ENCODE measurements at places on chromosomes 3 and 15.

- peak; percentile 63 for DNase-seq
Measured at GRCh38 chr3:23685541-23686258, 120.1 kb upstream of the UBE2E1 start.

DNA sequence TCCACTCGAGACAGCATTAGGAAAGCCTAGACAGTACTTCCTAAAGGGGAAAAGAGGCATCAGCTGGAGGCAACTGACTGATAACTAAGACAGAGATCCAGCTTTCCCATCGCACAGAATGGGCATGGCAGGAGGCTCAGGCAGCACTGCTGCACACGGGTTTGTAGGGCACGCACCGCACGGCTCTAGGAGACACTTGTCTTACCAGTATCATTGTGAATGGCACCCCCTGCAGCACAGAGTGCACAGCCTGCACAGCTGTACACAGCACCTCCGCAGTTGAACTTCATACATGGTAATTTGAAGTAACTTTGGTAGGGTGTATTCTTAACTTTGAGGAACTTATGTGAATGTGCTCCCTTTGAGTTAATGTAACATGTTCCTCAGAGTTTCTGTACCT is 281.6 kb downstream of the PLCL2 start:
- DNase-seq = no peak

- no peak for DNase-seq
Measured at GRCh38 chr3:161349529-161350312, 21.6 kb downstream of the SPTSSB start.

DNA sequence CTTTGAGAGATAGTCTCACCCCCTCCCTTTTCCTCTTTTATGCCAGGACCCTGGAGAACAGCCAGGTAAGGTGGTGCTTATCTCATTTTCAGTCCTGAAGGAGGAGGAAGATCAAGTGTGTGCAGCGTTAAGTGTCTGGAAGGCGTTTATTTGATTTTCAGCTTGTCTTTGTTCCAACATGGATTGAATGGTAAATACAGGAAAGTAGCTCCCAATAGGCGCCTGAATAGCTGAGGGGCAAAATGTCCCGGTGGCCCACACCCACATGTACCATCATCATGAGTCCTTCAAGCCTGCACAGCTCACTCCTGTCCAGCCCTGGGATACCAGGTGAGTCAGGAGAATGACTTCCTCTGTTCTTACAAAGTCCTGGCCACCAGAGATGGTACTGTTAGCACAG is 73.5 kb downstream of the CEMIP start:
- DNase-seq = peak; percentile 87

- no peak for DNase-seq
Measured at GRCh38 chr15:47857776-47858167, 140.5 kb downstream of the SEMA6D start.
